ENCODE measurements at places on chromosomes 12 and 14.

- no peak for DNase-seq
Observed at GRCh38 chr12:130339951-130340350, 2.3 kb downstream of the PIWIL1 start.

DNA sequence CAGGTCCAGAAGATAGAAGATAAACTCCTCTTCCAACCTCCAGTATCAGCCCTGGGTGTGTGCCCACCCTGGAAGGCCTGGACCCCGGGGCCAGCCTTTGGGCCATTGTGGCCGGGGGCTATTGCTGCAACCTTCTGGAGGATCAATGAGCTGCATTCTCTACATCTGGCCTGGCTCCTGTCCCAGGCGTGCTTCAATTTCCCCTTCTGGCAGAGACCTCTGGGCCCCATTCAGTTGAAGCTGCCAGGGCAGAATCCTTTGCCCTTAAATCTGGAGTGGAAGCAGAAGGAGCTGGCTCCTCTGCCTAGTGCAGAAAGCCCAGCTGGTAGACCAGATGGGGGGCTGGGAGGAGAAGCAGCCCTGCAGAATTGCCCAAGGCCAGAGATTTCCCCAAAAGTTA is 10.0 kb downstream of the NYNRIN start:
- DNase-seq, result no peak

- DNase-seq, result no peak
Observed at GRCh38 chr12:31388713-31389112, 62.8 kb upstream of the SINHCAF start.

DNA sequence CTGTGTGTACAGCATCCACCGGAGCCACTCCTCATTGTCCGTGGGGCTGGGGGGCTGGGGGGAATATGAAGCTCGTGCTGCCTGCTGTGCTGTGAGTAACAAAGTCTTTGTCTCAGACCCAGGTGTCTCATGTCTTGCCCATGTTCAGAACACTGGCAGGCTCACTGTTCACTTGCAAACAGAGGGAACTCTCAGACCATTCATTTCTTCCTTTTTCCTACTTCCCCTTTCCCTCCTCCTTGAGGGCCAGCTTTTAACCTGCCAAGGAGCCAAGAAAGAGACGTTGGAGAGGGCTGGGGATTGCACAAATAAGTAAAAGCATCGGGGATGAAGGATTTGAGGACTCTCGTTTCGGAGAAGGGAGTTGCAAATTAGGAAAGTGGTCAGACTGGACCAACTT is 21.6 kb downstream of the GPR132 start:
- no peak for DNase-seq

DNA sequence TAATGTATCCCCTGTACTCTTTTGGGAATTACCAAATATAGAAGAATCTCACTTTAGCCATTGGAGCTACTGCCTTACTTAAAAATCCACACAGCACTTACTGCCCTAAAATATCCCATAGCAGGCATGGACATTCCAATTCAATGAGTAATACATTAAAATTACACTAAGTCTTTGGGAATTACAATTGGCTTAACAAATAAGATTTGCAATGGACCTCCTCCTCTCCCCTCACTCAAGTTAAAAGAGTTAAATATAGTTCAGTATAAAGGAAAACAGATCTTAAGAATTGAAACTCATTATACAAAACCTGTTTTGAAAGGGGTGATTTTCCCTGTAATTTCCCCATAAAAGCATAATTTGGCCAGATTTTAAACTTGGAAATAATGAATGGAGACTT is 477.1 kb downstream of the SLC16A7 start:
- peak; percentile 22 for DNase-seq

- no peak for DNase-seq
Observed at GRCh38 chr14:90844321-90844720, 28.1 kb upstream of the TTC7B start.

- DNase-seq, result peak; percentile 55
Observed at GRCh38 chr12:62625228-62625627, 158.6 kb downstream of the MON2 start.

- no peak for DNase-seq
Observed at GRCh38 chr12:65528127-65528526, 249.6 kb downstream of the MSRB3 start.

DNA sequence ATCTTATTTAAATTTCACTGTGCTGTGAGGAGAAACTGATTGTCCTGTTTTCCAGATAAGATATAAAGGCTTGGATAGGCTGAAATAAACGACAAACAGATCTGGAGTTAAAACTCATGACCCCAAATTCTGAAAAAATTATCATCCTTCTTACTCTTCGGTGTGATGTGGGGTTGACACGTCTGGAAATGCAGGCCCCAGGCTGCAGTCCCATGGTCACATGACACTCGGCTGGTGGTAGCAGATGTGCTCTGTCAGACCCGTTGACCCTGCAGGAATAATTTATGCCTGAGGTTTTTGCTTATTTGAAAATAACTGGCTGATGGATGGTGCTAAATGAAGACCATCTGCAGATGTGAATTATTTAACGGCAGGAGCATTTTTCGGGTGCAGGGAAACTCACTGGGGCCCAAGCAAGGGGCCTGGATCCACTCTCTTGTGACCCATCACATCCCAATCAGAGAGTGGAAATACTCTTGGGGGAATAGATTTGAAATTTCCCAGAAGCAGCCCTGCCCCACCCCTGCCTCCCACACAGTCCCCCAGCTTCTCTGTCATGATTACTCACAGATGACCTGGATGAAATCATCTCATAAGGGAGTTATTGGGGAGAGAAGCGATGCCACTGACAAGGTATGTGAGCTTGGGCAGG is 47.7 kb upstream of the CMKLR1 start:
- DNase-seq, result peak; percentile 56

DNA sequence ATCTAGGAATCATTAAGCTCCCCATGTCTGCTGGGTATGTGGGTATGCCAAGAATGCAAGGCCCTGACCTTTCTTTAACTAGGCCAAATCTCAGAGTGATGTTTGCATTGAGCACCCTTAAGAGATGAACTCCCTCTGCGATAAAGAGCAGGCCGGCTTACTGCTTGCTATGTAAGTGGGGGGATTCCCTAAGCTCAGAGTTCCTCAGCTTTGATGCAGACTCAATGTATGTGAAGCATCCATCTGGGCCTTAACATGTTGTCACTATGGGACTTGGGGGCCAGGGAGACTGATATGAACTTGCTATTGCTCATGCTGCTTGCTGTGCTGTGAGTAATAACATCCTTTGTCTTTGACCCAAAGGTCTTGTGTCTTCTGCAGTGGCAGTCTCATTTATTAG is 149.7 kb downstream of the C12orf75 start:
- no peak for DNase-seq

GRCh38 chr14:89139404-89140247 is 277.4 kb downstream of the FOXN3 start:
- no peak for DNase-seq

- DNase-seq, result peak; percentile 71
Observed at GRCh38 chr14:74548881-74549280, 55.3 kb downstream of the ISCA2 start.

DNA sequence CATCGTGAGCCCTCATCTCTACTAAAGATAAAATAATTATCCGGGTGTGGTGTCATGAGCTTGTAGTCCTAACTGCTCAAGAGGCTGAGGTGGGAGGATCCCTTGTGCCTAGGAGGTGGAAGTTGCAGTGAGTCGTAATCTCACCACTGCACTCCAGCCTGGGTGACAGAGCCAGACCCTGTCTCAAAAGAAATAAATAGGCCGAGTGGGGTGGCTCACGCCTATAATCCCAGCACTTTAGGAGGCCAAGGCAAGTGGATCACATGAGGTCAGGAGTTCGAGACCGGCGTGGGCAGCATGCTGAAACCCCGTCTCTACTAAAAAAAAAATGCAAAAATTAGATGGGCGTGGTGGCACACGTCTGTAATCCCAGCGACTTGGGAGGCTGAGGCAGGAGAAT is 70.9 kb downstream of the RESF1 start:
- no peak for DNase-seq

DNA sequence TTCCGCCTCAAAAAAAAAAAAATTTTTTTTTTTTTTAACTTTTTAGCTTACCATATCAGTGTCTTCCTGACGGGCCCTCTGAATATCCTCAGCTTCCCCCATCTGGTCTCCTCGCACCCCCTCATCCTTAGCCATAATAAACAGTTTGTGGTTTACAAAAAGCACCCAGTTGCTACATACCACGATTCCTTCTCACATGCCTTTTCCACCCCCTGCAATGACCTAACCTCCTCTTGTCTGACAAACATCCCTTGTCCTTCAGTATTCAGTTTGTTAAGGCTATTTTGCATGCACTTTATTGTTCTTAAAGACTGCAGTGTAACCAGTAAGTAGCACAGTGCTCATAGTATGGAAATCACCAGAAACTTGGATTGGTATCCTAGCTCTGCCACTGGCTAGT is 88.5 kb downstream of the PPM1H start:
- no peak for DNase-seq

GRCh38 chr12:24773996-24774395 is 174.9 kb downstream of the BCAT1 start:
- no peak for DNase-seq

- DNase-seq, result no peak
Observed at GRCh38 chr14:22231018-22231417, 358.0 kb downstream of the DAD1 start.

DNA sequence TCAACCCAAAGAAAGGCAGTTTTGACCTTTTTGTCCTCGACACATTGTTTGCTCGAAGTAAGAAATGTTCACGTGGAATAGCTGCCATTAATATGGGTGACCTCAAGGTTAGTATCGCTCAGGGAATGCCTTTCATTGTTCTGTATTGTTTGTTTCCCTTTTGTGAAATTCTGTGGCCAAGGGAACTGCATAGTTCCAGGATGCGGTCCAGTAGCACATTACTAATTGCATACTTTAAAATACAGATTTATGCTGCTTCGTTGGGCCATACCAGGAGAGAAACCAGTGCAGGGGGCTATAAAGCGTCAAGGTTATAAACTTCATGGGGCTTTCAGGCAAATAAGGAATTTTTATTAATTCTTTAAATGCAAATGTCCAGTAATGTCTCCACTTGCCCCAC is 73.3 kb upstream of the USP44 start:
- DNase-seq, result no peak

GRCh38 chr12:117561990-117562389 is 200.6 kb upstream of the NOS1 start:
- no peak for DNase-seq

DNA sequence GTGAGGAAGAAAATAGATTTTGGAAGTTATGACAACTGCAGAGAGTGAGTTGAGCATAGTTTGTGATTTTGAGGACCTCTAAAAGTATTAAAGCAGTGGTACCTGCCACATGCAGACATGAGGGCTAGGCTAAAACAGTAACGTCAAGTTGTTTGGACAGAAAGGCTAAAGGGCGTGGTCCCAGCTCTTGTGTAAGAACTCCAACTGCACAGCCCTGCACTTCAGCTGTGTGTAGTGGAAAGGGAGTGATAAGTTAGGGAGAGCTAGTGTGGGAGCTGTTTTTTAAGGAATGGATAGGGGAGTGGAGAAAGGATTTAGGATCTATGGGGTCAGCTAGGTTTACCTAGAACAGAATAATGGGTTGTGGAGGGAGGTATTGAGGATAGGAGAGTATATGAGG is 39.5 kb downstream of the TESPA1 start:
- no peak for DNase-seq

DNA sequence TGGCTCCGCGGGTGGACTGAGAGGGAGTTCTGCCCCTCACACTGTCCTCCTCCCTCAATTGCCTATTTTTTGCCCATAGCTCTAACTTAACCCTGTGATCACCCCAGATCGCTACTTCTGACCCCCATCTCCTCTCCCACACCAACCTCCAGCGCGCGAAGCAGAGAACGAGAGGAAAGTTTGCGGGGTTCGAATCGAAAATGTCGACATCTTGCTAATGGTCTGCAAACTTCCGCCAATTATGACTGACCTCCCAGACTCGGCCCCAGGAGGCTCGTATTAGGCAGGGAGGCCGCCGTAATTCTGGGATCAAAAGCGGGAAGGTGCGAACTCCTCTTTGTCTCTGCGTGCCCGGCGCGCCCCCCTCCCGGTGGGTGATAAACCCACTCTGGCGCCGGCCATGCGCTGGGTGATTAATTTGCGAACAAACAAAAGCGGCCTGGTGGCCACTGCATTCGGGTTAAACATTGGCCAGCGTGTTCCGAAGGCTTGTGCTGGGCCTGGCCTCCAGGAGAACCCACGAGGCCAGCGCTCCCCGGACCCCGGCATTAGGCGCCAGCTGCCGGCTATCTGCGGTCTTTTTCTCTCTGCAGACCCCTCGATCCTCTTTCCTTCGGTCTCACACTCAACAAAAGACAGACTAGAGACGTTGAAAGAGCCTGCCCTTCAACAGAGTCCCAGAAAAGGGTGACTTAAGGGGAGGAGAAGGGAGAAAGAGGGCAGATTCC is 3.0 kb upstream of the TBX3 start:
- no peak for DNase-seq

All from fibroblast of mammary gland (primary cell).